ENCODE measurements at places on chromosomes 3 and 15. TPM values are rescaled to one million over a fixed set of nuclear protein-coding genes. Genes with fewer than 3 reads are reported as not detected.

NCEH1 gene
- 10.0 TPM for total RNA-seq

CPNE4 gene
- total RNA-seq = not detected

DNA sequence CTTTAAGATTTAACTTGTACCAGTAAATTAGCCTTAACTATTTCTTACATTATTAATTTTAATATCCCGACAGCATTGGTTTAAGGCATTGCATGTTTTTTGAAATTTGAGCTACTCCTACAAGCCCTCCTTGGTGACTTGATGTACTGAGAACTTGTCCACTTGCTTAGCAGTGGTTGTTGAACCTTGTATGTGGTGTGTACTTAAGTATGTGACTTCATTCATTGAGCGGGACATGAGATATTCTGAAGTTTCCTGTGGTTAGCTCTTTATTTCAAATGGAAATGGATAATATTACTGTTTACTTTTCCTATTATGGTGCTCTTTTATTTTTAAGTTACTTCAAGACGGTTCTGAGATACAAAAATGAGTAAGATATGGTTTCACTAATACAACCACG lies 3.6 kb upstream of the COL6A5 start:
- DNase-seq = no peak

DNA sequence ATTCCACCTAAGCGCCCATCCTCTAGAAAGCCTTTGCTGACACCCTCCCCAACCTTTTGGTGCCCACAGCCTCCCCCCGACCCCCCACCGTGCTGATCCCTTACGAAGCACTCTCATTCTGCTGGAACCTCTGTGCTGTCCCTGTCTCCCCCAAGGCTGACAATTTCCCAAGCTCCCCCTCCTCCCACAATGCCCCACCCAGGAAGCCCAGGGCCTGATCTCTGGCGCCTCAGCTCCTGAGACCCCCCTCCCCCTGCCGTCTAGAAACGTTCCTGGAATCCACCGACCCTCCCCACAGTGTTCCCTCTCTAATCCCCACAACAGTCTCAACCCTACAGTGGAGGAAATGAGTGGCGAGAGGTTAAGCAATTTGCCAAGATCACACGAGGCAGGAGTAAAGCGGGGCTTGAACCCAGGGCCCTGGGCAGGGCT lies 18.3 kb downstream of the MYL3 start:
- no peak for DNase-seq

GRCh38 chr15:60557191-60557618 lies 78.3 kb upstream of the ICE2 start:
- DNase-seq = no peak

GRCh38 chr15:90037511-90037860 lies 36.4 kb downstream of the ZNF710 start:
- DNase-seq = no peak

DNA sequence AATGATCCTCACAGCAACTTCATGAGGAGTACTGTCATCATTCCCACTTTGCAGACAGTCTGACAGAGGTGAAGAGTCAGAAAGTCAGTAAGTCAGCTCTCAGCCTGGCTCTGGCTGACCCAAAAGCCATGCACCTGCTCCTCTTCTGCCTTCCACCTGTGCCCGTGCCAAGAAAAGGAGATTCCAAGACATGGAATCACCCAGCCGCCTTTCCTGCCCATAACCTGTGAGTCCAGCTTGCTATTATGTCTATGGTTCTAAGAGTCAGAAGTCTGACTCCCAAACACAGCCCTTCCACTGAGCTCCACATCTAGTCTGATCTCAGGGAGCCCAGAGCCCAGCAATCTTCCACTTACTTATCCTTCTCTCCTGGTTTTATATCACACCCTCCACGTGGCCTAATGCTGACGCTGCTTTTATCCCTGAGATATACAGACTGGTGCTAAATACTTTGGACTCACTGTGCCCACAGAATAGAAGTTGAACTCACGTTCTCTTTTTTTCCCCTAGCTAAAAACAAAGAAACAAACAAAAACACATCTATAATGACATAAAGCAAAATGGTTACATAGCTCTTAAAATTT lies 66.0 kb downstream of the PLD1 start:
- no peak for DNase-seq

- no peak for DNase-seq
These were observed 443.0 kb upstream of the ADAMTS9 start for GRCh38 chr3:65130782-65131181.

Data from activated T-helper 2 cell treated with anti-CD3 and anti-CD28 coated beads, Interferon-gamma antibody, Interleukin-2, Interleukin-4, amounts not matched to agents 10 μg/mL and 5 μg/mL and 100 μg/mL, durations not matched to agents 14 hours and 24 hours and 36 hours (primary cell).